Activated CD4-positive, alpha-beta T cell treated with anti-CD3 and anti-CD28 coated beads for 48 hours (primary cell): ENCODE measurements at places on chromosomes 4 and X.

GRCh38 chr4:112085156-112086035, 59.9 kb upstream of the FAM241A start:
- DNase-seq, result no peak

DNA sequence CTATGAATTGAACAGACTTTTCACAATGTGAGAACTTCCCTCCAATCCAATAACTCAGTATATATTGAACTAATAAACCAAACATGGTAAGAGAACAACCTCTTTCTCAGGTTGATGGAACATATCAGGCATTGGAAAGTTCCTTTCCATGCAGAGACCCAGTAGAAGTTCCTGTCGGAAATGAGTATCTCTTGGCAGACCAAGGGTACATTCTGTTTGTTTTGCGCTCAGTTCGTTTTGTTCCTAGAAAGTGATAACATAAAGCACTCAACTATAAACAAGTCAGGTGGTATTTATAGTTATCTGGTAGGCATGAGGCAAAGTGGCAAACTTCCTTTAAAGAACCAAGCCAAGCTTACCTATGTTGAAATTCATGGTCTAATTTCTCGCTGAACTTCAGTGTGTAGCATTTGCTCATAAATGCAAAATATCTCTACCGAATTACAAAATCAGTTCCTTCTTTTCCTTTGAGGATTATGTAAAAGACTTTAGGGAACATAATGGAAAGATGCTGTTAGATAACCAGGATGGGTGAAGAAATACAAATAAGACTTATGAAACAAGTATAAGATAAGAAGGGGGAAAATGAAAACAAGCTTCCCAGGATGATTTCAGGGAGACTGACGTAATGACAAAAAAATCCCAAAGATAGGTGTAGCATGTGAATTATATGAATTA, 120.3 kb downstream of the ARHGAP24 start:
- DNase-seq, result no peak

DNA sequence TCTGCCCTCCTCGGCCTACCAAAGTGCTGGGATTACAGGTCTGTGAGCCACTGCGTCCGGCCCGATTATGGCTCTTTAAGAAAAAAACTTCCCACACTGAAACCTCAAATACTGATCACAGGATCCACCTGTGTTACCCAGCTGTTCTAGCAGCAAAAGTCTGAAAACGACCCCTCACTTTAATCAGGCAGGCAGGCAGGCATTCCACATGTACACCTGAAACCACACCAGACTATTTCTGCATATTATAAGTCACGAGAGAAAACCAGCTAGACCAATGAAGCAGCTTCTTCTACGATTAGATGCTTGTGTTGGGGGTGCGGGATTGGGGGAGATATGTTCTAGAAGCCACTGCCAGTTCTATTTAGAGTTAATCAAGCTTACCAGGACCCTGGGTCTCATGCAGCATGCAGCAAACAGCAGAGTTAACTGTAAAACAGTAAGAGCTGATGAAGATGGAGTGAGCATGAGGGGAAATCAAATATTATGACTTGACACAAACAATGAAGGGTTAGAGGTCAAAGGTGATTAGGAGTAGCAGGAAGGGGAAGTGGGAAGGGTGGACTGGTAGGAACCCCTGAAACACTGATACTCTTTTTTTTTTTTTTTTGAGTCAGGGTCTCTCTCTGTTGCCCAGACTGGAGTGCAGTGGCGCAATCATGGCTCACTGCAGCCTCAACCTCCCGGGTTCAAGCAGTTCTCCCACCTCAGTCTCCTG, 18.9 kb upstream of the NKRF start:
- no peak for DNase-seq

DNA sequence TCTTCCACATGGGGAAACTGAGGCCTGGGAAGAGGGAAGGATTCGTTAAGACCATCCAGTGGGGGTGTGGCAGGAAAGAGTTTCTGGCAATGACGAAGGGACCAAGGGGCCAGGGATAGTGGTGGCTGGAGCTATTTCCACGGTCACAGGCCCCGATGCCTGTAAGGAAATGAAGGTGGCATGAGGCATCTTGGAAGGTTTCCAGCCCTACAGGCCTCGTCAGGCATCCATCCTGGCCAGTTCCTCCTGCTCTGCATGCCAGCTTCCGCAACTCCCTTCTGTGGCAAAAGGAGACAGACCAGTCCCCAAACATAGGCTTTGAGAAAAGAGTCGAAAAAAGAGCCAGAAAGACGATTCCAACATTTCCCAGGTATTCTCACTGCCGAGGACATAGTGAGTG, 9.2 kb upstream of the C4orf50 start:
- no peak for DNase-seq

- no peak for DNase-seq
Observed at GRCh38 chr4:40306976-40307375, 28.2 kb upstream of the CHRNA9 start.

DNA sequence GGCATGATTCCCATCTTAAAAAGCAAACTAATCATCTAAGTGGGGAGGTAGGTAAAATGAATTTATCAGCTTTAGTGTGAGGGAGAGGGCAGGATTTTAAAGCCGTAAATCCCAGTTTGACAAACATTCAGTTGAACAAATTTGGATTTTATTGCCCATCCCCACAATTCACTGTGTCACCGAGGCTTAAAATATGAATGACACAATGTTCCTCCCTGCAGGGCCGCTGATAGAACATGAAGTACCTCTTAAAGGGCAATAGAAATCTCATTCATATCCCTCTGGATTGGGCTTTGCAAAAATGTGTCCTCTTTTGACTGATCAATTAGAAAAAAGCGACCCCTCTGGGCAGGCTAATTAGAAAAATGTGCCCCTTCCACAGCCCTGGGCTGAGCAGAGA, 45.5 kb upstream of the SMAD1 start:
- DNase-seq, result no peak

GRCh38 chr4:136812100-136812880, 720.0 kb downstream of the PCDH18 start:
- DNase-seq, result no peak

DNA sequence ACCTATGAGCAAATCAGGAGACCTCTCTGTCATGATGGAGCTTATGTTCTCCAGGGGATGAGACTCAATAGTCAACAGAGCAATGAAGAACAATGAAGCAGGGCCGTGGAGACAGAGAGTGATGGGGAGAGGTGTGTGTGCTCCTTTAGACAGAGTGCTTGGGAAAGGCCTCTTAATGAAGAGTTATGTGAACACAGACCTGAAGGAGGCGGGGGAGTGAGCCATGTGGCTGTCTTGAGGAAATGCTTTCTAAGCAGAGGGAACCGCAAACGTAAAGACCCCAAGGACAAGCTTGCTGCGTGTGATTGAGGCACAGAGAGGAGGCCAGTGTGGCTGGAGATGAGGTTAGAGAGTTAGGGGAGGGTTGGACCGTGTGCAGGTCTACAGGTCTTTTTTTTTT, 53.1 kb downstream of the CHRNA9 start:
- DNase-seq, result no peak

GRCh38 chr4:138252551-138252950, 10.4 kb upstream of the SLC7A11 start:
- no peak for DNase-seq

GRCh38 chr4:168335621-168336020, 17.1 kb upstream of the DDX60 start:
- no peak for DNase-seq

DNA sequence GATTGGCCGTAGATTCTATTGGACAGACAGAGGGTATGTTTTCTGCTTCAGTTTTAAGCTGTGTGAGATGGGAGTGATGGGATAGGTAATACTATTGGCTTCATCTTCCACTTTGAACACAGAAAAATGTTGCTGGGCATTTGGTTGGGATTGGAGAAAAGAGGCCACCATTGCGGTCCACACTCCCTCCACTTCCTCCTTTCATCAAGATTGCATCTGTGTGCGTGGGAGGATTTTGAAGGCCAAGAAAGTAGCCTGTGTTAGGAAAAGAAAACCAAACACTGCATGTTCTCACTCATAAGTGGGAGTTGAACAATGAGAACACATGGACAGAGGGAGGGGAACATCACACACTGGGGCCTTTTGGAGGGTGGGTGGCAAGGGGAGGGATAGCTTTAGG, 56.4 kb downstream of the EGF start:
- no peak for DNase-seq

GRCh38 chrX:119728487-119728886, 29.9 kb upstream of the SOWAHD start:
- no peak for DNase-seq

DNA sequence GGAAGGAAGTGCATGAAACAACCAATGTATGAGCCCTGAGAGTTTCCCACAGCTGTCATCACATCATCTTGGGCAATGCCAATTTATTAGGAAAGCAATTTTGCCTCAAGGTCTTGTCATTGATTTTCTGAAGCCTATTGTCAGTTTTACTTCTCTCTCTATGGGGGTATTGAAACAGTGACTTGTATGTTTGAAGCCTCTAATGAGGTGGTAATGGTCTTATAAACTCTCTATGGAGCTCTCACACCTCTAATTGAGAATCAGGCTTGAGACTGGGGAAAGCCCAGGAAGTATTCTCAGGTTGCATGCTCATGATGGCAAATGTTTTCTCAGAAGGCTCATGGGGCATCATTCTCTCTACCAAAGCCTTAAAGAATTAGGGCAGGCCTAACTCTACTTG, 308.2 kb upstream of the EMCN start:
- DNase-seq, result no peak

- DNase-seq, result no peak
Observed at GRCh38 chr4:25861280-25861950, 1.4 kb downstream of the SEL1L3 start.

- no peak for DNase-seq
Observed at GRCh38 chrX:16316331-16316730, 149.1 kb downstream of the MAGEB17 start.

GRCh38 chrX:29746326-29746725, 469.0 kb upstream of the MAGEB2 start:
- DNase-seq, result no peak

DNA sequence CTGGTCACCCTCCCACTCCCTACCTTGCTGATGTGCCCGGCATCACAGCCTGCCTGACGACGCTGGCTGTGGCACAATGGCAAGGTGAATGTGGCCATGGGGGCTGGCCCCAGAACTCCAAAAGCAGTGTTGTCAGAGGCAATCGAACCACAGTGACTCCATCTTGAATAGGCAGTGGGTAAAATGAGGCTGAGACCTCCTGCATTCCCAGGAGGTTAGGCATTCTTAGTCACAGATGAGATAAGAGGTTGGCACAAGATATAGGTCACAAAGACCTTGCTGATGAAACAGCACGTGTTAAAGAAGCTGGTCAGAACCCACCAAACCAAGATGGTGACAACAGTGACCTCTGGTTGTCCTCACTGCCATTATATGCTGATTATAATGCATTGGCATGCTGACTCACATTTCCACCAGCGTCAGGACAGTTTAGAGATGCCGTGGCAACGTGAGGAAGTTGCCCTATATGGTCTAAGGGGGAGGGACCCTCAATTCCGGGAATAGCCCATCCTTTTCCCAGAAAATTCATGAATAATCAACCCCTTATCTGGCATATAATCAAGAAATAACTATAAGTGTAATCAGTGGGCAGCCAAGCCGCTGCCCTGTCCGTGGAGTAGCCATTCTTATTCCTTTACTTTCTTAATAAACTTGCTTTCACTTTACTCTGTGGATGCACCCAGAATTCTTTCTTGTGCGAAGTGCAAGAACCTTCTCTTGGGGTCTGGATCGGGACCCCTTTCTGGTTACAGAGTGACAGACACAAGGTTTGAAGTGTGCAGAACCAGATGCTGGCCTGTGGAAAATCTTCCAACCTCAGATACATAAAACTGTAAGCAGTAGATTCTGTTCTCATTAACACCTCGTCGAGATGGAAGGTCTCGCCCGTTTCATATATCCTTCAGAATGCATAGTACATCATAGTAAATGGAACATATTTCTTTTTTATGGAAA, 26.8 kb upstream of the CLDN24 start:
- peak; percentile 62 for DNase-seq

GRCh38 chrX:139429913-139430312, 100.6 kb upstream of the F9 start:
- no peak for DNase-seq

- no peak for DNase-seq
Observed at GRCh38 chrX:129478516-129478915, 44.8 kb downstream of the SMARCA1 start.

DNA sequence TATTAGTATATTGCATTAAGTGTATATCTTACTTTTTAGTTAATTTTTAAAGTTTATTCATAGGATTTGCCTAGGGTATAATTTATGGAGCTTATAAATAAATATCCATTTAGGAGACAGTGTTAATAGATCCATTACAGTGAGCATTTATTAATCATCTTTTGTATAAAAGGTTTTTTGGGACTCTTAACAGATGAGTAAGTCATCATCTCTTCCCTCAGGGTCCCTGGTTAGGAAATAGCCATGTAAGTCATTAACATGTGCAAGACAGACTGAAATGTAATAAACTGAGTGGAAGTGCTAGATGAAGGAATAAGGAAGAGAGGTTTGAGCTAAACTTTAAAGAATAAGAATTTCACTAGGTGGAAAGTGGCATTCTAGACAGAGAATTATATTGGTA, 69.2 kb downstream of the PAQR3 start:
- DNase-seq, result no peak

DNA sequence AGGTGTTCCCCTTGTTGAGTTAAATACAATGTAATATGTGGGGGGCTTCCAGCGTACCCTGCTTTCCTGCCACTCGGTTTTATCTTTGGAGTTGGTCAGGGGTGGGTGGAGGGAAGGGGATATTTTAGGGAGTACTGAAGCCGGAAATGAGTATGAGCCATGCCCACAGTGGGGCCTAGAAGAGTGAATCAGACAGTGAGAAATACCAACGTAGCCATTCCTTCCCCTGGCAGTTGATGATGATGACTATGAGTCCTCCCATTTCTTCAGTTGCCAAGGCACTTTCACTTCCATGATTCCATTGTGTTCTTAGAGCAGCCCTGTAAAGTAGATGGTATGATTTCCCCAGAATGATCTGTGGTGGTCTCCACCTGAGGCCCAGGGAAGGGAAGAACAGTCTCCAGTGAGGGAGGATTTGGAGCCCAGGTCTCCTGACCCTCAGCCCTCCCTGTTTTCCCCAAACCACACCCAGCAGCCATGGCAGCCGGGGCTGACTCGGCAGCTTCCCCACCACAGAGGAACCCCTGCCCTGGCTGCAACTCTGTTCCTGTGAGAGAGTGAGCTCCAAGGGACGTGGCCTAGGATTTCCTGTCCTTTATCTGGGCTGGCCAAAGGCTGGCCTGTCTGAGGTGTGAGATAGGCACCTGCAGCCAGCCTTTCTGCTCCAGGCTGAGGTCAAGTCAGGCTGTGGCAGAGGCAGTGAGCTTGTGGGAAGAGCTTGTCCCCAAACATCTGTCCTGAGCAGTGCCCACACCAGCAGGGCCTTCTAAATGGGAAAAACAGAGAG, 52.7 kb downstream of the STARD8 start:
- DNase-seq, result no peak

- no peak for DNase-seq
Observed at GRCh38 chr4:138327338-138327737, 85.2 kb upstream of the SLC7A11 start.

DNA sequence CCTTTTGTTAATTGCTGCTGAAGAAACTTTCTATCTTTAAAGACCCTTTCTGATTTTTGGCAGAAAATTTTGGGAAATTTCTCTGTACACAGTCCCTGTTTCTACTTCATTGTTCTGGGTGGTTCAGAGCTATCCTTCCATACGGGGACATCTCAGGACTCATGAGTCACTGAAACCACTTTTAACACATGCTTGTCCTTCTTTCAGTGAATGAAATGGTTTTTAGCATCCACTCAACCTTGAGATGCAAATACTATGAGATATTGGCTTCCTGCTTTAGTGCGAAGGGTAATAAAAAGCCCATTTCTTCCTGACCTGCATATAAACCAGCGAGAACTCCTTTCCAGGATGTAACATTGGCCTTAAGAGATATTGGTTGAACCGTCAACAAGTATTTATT, 158.0 kb downstream of the REPS2 start:
- DNase-seq, result no peak

- no peak for DNase-seq
Observed at GRCh38 chrX:10576777-10577447, 43.5 kb downstream of the MID1 start.
